ENCODE measurements at places on chromosomes 11 and 22.

DNA sequence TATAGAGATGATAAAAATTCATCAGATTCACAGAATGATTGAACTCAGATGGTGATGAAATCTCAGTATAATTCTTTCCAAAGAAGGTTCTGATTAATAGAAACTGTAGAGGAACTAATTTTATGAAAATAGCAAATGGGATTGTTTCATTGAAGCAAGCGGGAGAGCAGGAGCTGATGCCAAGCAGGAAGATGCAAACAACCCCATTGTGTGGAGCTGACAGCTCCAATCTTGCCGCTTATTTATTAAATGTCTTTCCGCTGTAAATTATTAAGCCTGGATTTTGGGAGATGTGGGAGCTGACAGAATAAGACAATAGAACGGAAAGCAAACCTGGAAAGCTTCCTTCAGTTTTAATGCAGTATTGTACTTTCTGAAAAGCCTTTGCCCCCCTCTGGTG is 6.0 kb upstream of the TMEM218 start:
- no peak for DNase-seq

GRCh38 chr11:73186294-73186850 is 31.7 kb upstream of the P2RY2 start:
- no peak for DNase-seq

DNA sequence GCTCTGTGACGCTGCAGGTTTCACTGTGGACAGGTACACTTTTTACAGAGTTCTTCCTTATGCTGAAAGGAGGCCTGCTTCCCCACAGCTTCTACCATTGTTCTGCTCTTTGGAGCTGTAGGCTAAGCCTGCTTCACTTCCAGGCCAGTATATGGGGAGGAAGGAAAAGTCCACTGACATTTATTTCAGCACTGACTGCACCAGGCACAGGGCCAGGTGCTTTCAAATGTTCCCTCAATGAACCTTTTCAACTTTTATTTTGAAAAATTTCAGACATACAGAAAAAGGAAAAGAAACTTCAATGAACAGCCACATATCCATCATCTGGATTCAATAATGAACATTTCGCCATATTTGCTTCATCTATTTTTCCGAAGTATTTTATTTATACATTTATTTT is 22.0 kb downstream of the POU2F3 start:
- no peak for DNase-seq

DNA sequence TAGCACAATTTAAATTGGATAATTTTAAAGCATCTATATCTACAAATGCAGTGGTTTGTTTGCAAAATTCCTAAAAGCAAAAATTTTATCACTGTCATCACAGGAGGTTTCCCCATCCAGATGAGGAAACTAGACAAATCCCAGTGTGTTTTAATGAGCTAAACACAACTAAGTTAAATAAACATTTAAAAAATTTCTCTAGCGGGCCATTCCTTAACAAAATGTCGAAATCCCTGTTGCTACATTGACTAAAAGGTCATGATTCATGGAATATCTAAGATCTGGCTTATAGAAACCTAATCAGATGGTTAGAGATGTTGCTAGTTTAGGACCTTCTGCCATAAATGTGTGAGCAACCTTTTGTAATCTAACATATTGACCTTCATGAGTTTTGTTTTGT is 107.3 kb upstream of the BDNF start:
- DNase-seq: no peak

GRCh38 chr22:36067235-36067558 is 38.6 kb upstream of the RBFOX2 start:
- DNase-seq: no peak

DNA sequence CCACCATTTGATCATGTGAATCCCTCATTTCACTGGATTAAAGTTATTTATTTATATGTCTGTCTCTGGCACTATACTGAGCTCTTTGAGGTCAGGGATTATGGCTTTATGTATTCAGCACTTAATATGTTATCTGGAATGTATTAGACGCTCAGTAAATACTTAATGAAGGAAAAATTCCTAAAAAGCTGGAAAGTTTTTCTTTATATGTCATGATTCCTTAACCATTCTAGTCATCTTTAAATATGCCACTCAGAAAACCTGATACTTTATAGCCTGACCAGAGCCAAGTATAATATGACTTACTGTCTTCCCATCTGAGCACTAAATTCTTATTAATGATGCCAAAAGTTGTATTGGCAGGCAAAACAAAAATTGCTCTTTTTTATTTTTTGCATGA is 27.1 kb downstream of the RNF169 start:
- no peak for DNase-seq

- no peak for DNase-seq
Observed at GRCh38 chr11:33064033-33064825, 24.9 kb downstream of the TCP11L1 start.

DNA sequence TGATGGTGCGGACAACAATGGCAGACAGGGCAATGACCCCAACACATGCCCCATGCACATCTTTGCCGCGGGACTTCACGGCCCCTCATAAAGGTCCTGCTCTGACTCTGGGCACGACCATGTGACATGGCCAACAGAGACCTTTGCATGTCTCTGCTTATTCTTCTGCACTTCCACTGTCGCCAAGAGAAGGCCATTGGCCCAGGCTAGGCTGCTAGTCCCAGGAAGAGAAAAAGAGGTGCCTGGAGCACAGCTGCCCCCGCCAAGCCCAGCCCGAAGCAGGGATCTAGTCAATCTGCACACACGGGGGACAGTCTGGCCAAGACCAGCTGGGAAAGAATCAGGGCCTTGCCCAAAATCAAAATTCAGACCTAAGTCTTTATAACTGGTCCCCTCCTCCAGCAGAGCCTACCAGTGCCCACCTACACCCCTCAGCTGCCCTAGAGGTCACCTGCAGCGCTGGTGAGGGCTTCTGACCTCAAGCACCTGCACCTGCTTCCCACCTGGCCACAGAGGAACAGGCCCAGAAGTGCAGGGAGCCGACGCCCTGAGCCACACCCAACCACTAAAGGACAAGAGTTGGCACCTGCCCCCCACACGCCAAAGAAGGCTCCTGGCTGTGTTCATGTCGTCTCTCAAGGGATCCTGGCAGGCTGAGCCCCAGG is 8.1 kb downstream of the SULT4A1 start:
- DNase-seq: no peak

GRCh38 chr11:35393098-35393497 is 26.3 kb downstream of the SLC1A2 start:
- DNase-seq: no peak

All from T follicular helper cell (primary cell).